Left renal pelvis (tissue), 4 donors: ENCODE measurements at places on chromosomes 5 and 9.

GRCh38 chr5:166823360-166823759 is 1468.1 kb upstream of the WWC1 start:
- no peak for DNase-seq

- no peak for DNase-seq
Observed at GRCh38 chr5:160547872-160548271, 126.2 kb downstream of the PTTG1 start.

GRCh38 chr9:126117631-126118030 is 209.0 kb upstream of the MVB12B start:
- DNase-seq: no peak

DNA sequence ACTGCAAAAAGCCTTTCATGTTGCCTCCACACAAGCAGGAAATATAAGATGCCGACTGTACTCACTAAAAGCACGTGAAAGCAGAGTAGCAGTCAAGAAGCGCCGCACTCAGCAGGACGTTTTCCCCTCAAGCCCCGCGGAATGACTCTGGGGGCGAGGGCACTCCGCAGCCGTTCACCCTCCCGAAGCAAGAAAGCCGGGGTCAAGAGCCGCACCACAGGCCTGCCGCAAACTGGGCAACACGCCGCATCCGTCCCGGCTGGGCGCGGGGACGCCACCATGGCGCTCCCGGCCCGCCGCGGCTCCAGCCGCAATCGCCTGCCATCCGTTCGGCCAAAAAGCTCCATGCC is 364 bp downstream of the RPS6 start:
- no peak for DNase-seq

DNA sequence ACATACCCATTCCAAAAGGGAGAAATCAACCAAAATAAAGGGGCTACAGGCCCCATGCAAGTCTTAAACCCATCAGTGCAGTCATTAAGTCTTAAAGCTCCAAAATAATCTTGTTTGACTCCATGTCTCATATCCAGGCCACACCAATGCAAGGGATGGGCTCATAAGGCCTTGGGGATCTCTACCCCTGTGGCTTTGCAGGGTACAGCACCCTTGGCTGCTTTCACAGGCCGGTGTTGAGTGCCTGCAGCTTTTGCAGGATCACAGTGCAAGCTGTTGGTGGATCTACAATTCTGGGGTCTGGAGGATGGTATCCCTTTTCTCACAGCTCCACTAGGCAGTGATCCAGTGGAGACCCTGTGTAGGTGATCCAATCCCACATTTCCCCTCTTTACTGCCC is 5.0 kb upstream of the SPINK14 start:
- DNase-seq: no peak

- no peak for DNase-seq
Observed at GRCh38 chr5:34053133-34053532, 10.1 kb upstream of the C1QTNF3 start.

DNA sequence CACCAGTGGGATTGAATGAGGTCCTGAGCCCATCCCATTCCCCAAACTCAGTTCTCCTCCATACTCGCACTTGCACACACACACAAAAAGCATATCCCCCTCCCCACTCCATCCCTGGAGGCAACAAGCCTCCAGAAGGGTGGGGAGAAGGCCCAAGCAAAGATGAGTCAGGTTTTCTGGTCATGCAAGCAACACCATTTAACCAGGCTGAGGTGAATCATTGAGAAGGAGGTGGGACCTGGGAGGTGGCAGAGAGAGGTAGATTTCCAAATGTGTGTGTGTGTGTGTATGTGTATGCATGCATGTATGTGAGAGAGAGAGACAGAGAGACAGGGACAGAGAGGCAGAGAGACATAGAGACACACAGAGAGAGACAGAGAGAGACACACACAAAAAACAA is 185.2 kb upstream of the TRIM32 start:
- DNase-seq: no peak
